Glutamatergic neuron (in vitro differentiated cells): ENCODE measurements at places on chromosomes 16 and 17. TPM values are rescaled to one million over a fixed set of nuclear protein-coding genes. Genes with fewer than 3 reads are reported as not detected.

DNA sequence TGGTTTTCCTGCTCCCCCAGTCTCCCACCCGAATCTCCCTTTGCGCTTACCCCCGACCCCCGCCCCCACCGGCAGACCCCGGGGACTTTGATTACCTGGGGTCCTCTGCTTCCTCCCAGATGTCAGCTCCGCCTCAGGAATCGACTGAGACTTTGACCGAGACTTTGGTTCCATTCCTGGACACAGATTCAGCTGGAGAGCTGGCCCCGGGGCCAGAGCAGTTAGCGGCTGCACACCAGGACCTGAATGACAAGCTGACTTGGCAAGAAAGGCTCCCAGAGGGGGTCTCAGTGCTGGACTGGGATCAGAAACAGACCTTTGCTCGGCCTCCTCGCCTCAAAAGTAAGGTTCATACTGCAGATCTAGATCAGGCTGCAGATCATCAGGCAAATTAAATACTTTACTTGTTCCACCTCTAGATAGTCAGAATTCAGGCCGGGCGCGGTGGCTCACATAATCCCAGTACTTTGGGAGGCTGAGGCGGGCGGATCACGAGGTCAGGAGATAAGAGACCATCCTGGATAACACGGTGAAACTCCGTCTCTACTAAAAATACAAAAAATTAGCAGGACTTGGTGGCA is 60.3 kb upstream of the FBXO47 start:
- DNase-seq, result no peak

DNA sequence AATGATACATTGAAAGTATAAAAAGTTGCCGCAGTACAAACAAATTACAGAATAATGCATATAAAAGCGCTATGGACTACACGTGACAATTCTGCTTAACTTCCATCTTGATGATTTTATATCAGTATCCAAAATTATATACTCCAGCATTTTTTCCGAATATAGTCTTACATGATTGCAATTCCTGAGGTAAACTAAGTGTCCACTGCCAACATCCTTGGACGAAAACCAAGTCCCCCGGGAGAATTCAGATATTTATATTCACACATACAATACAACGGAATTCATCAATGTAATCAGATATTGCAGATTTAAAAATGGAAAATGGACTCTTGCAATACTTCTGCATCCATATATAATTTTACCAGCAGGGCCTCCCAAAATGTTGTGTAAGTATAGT is 8.9 kb upstream of the MYH11 start:
- DNase-seq, result no peak

GRCh38 chr17:27457731-27458523 is 1.7 kb downstream of the KSR1 start:
- DNase-seq, result peak; percentile 50

DNA sequence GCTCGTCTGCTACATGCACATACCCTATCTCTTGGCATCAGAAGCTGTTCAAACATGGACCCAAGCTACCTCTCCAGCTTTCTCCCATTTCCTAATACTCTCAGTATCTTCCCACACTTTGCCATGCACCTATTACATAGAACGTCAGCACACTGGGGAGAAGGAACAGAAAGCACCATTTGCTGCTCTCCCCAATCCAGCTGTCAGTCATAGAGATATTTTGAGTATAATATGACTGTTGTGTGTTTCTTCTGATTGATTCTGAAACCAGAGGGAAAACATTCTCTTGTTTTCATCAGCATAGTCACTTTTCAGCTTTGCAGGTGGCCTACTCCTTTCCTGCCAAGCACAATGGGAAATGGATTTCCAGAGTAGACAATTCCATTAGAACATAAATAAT is 107.1 kb downstream of the ADAMTS18 start:
- DNase-seq, result no peak

KRTAP4-16 gene
- total RNA-seq, result not detected

SMPD3 gene
- 85.4 TPM for total RNA-seq

CALB2 gene
- 0.39 TPM for total RNA-seq
